ENCODE measurements at places on chromosomes 4 and X.

DNA sequence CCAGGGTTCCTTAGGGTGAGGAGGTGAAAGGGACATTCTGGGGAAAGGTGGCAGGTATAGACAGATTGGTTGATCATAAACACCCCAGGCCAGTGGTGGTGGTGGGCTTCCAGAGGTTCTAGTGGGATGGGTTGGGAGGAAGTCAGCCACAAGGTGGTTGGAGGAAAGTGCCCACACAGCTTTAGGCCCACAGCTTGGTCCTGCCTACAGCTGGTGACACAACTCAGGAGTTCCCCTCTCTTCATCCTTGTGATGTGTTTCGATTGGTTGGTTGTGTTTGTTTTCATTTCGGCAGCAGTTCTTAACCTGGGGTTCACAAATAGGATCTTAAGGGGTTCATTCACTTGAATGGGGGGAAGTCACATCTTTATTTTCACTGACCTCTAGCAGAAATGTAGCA lies 157.0 kb downstream of the TMEM164 start:
- no peak for DNase-seq

GRCh38 chr4:137471895-137472294 lies 60.4 kb downstream of the PCDH18 start:
- DNase-seq: no peak

DNA sequence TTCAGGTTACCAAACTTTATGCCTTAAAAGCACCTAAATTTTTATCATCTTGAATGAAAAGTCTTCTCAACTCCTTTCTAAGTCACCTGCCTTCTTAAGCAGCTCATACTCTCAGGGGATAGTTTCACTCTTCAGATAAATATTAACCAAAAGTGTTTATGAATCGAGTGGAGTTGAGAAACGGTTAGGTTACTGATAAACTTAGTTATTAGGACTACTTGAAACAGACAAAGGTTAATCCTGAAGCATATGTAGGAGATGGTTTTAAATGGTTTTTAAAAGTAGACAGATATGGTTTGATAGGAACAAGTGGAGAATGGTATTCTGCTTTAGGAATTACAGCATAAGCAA lies 32.8 kb downstream of the CLDN22 start:
- no peak for DNase-seq

DNA sequence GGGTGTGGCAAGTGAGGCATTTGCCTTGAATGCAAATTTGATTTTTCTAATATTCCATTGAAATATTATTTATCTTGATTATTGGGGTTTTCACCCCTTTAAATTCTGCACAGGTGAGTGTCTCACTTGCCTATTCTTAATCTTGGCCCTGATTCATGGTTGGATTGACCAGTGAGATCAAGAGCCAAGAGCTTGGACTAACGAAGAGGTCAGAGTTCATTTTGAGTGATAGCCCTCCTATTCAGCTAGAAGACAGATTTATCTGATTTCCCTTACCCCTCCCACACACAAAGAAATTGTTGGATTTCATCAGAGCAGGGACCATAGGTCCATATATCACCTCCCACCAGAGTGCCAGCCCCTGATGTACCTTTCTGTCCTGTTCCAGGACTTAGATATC lies 11.6 kb upstream of the ACOT9 start:
- DNase-seq: no peak

GRCh38 chr4:39642885-39643552 lies 4.4 kb upstream of the SMIM14 start:
- no peak for DNase-seq

DNA sequence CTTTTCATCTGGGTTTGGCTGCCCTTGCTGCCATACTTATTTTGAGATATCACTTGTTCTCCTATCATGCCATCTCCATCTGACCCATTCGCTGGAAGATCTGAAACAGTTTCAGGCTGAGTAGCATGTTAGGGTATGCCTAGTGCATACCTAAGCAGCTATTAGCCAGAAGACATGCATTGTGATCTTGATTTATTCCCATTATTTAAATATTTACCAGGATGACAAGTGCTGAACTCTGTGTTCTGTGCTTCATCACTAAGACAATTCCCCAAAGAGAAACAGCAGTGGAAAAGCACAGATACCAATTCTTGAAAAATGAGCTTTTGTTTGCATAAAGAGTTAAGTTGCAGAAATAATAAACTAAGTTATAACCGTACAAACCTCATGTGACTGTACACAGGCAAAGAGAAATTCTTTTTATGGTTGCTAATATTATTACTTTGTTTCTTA lies 271.0 kb upstream of the ARSJ start:
- DNase-seq: no peak

DNA sequence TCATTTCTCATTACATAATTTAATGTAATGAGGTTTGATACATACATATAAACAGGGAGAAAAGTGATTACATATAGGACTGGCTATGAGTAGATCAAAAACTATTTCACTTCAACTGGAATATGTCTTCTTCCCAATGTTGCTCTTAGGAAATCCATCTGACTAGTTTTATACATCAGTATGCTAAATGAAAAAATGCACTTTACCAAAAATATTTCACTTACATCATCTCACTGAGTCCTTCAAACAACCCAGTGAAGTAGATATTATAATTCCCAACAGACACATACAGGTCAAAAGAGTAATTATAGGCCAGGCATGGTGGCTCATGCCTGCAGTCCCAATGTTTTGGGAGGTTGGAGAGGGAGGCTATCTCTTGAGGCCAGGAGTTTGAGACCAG lies 215.9 kb downstream of the MID1 start:
- DNase-seq: no peak

GRCh38 chr4:88211473-88212252 lies 53.2 kb upstream of the ABCG2 start:
- peak; percentile 7 for DNase-seq

GRCh38 chrX:87805829-87806490 lies 288.4 kb downstream of the KLHL4 start:
- no peak for DNase-seq

GRCh38 chrX:28108186-28108945 lies 127.1 kb upstream of the DCAF8L1 start:
- no peak for DNase-seq

- DNase-seq: no peak
These were observed 638.3 kb upstream of the GRIA3 start for GRCh38 chrX:122545778-122546177.

DNA sequence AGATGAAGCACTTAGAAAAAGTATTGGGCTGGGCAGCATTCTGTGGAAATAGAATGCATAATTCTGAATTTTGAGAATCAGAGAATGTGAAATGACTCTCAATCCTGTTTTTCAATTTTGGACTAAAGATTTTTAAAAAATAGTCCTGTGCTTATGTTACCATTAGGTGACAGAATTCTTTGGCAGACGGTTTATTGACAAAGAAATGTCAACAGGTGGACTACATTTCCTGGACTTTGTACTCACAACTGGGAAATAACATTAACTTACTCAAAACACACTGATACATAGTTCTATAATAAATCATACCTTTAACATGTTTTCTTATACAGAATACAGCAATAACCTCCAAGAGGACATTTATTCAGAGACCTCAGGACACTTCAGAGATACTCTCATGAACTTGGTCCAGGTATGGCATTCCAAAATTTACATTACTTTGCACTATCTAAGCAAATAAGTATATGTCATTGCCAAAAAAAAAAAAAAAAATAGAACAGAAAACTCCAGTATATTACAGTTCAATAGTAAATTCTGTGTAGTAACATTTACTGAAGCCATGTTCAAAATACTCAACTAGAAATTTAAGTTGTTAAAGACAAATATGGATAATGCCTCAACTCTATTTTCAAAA lies 72.7 kb downstream of the ANXA10 start:
- DNase-seq: no peak

GRCh38 chr4:42633605-42634388 lies 23.1 kb downstream of the ATP8A1 start:
- no peak for DNase-seq

- DNase-seq: no peak
These were observed 59.1 kb downstream of the KLF3 start for GRCh38 chr4:38723114-38723513.
